ENCODE measurements at places on chromosomes 1 and 21.

- DNase-seq, result peak; percentile 2
Measured at GRCh38 chr1:181676269-181676668, 193.0 kb downstream of the CACNA1E start.

GRCh38 chr1:175303201-175303707, 110.7 kb upstream of the KIAA0040 start:
- DNase-seq, result no peak

DNA sequence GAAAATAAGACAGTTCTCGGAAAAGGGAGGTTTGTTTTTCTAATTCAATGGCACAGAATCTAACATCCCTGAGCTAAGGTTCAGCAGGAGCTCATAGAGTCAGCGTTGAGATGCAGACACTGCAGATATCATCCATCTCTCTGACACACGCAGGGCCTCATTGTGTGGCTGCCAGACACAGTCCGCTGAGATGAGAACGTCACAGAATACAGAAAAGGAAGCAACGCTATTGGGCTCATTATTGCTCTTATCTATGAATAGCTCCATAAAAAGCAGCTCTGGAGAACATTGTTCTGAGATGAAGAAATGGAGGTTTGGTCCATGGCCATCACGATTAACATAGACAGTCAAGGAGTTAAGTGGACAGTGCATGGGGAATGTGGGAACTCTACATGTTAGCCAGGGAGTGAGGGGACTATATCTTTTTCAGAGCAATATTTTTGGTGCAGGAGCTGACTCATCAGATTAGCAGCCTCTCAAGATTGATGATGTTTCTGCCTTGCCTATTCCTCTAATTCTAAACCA, 771.6 kb upstream of the CXADR start:
- no peak for DNase-seq

DNA sequence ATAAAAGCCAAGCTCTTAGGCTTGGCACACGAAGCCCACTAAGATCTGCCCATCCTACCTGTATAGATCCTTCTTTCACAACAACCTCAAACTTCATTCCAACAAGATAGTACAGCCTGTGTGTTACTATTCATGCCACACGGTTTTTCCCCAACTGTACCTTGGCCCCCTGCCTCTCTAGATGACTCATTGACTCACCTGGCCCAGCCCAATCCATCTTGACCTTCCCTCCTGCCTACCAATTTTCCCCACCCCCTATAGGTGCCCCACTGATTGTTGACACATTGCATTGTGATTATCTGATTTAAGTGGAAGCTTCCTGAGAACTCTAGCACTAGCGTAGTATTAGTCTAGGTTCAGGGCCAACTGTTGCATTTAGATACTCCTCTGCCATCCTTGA, 2.0 kb upstream of the CD101 start:
- no peak for DNase-seq
